ENCODE measurements at places on chromosomes 6 and 20.

DNA sequence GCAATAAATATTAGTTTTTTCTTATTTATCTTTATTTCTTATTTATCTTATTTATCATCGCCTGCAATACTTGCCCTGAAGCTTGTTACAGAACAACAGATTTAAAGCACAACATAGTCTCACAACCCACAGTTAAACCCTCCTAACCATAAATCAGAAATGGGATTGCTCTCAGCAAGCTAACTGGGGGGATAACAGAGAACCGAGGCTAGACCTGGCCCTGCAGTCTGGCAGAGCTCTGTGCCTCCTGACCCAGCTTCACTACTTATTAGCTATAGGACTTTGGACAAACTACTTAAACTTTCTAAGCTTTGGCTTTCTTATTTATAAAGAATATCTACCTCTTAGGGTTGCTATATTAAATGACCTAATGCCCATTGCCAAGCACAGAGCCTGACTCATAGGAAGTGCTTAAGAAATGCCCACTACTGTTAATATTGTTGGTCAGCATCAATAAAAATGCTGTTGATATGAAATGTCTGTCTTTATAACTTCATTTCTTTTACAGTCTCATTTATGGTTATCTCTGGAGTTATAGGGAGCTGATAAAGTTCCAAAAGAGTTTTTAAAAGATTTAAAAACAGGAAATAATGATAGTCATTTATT, 87.9 kb upstream of the BEND6 start:
- no peak for DNase-seq

GRCh38 chr20:2955257-2955970, 82.1 kb downstream of the PTPRA start:
- no peak for DNase-seq

DNA sequence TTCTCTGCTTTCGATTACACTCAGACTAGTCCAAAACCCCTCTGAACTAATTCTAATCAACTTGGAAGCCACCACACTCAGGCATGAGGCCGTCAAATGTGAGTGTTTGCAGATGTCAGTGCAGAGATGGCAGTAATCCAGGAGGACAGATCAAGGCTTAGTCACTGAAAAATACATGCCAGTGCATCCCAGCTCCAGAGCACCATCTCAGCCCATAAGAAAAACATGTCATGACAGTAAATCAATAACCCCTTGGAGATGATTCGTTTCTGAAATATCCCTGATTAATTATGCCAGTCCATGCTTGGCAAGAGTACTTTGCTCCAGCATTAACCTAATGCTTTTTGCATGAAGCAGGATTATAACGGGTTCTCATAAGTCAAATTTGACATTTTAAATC, 179.5 kb downstream of the ADAT2 start:
- DNase-seq: no peak

GRCh38 chr6:118285791-118286190, 262.3 kb upstream of the PLN start:
- no peak for DNase-seq

DNA sequence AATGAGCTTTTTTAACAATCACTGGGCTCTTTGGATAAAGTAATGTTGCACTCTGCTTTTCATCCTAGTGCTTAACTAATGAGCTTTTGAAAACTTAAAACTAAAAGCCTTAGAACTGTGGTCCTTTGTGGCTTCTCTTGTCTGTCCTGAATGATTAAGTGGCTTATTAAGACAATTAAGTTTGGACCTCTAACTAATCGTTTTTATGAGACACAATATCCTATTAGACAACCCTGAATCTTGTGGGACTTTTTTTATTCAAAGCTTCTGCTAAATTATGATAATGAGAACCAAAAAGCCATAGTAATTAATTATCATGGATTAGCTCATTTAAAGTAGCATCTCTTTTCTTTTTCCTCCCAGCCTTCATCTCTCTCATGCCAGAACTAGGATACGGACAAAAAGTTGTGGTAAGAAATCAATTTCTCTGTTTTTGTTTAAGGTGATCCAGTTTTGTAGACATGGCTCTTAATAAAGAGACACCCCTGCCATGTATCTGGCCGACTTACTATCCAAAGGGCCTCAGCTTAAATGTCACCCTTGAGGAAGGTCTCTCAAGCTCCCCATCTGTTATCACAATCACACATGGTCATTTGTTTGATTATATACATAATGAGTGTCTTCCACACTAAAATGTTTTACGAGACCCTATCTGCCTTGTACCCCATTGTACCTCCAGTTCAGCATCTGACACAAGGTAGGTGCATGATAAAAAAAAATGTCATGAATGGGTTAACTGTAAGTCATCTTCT, 384.4 kb upstream of the IRAK1BP1 start:
- no peak for DNase-seq

DNA sequence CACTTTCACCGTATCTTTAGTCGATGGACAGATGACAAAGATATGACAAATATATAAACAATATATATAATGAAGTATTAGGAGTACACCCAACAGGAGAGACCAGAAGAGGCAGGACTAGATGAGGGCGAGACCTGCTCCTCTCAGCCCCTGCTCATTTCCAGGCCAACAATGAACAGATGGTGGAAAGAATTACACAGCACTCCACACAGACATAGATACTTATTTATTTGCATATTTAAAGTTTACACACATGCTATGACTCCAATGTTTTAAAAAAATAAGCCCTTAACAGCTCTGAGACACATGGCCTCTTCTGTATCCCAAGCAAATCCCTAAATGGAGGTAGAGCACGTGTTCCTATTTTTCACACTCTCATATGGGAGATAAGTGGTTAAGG, 10.4 kb downstream of the FAM210B start:
- DNase-seq: no peak

GRCh38 chr6:25275436-25275835, 3.7 kb upstream of the CARMIL1 start:
- no peak for DNase-seq

DNA sequence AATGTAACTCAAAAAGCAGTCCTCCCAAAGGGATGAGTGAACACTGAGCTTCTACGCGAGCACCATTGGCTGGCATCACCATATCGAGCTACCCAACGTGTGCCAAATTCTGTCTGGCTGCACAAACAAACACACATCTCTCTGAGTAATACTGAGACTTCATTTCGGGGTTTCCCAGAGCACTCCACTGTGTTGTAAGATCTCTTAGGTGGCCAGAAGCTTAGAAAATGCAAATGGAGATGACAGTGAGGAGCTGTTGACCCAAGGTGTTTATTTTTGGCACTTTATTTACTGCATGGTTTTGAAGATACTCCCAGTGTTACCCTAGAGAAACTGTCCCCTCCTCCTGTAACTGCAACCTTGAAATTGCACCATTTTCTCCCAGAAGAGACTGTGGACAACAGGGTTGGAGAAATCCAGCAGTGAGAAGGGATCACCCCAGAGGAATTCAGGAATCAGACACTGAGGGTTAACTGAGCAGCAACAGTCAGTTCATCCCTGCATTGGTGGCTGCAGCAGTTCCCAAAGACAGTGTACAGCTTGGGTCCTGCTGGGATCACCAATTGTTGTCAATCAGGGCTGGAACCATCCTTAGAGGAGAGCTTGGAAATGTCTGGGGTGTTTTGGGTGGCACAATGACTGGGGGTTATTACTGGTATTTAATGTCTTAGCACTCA, 1.0 kb upstream of the RIPOR2 start:
- no peak for DNase-seq
